ENCODE measurements at places on chromosomes 7 and 10. TPM values are rescaled to one million over a fixed set of nuclear protein-coding genes. Genes with fewer than 3 reads are reported as not detected.

WNT16 gene
- 0.05 TPM for polyA plus RNA-seq

STRIP2 gene
- polyA plus RNA-seq = 5.1 TPM

GIMAP6 gene
- 17.6 TPM for polyA plus RNA-seq

TMEM26 gene
- 8.0 TPM for polyA plus RNA-seq

DNA sequence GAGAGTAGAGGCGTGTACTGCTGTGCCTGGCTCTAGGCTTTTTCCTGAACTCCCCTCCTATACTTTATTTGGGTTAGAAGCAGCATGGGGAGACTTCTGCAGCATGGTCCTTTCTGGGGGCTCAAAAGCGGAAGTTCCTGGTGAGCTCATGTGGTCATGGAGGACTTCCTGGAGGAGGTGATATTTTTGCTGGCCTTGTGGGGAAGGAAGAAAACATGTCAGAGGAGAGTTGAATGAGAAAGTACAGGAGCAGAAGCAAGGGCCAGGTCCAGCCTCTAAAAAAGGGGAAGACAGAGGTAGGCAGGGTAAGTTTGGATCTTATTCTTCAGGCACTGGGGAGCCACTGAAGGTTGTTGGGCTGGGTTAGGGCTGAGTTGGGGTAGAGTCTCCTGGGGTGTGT lies 45.5 kb downstream of the CASTOR2 start:
- no peak for DNase-seq

- DNase-seq = no peak
Observed at GRCh38 chr7:2979951-2980350, 63.7 kb downstream of the CARD11 start.

DNA sequence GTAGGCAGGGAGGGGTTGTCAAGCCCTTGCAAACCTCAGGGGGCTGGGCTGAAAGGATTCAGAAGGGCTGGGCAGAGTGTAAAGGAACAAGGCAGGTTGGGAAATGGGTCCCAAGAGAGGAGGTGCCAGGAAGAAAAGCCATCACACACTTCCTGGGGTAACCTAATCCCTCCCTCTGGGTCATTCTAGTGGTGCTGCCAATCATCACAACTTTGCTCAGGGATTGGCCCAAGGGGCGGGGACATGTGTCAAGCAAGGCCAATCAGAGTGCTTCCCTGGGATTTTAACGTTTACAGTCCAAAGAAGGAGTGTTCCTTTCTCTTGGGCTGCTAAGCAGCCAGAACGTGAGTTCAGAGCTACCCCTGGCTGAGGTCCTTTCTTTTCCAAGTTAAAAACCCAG lies 57.1 kb upstream of the NPTX2 start:
- DNase-seq = no peak

- no peak for DNase-seq
Observed at GRCh38 chr7:96481796-96482195, 159.9 kb upstream of the SLC25A13 start.

GRCh38 chr7:135192914-135193536 lies 18.3 kb downstream of the WDR91 start:
- DNase-seq = no peak

GRCh38 chr10:12397147-12397896 lies 48.0 kb downstream of the CAMK1D start:
- no peak for DNase-seq

GRCh38 chr10:61633665-61634064 lies 29.1 kb upstream of the CABCOCO1 start:
- DNase-seq = no peak

DNA sequence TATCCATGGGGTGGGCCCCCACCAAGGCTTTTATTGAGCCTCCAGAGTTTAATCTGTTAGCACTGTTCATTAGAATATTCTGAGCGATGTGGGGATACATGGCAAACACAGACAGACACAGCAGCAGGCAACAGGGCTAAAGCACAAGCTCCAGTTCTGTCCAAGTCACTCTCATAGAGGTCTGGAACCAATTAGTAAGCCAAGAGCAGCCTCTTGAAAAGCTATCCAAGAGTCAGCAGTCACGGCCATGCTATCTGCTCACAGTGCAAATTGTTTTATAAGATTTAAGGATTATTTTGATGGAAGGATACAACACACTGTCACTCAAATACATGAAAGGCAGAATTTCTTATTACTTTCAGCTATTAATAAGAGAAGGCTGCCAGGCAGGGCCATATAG lies 86.4 kb upstream of the DGKB start:
- DNase-seq = no peak

GRCh38 chr10:102633287-102633686 lies 11.0 kb upstream of the TRIM8 start:
- no peak for DNase-seq

DNA sequence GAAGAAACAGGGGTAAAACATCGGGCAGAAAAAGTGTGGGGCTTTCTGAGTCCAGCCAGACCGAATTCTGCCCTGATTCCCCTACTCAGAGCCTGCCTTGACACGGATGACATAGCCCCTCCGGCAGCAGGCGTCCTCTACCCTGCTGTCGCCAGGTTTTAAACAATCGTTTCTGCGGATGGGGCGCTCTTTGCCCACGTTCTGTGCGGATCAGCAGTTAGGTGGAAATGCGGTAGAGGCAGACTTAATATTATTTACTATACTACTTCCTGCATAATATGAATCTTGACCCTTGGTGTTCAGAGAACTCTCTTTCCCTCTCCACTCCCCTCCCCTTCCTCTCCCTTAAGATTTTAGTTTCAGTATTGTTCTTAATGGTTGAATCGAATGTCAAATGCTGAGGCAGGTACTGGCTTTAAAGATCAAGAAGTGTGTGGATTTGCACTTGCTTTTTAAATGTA lies 2.4 kb downstream of the GATA3 start:
- DNase-seq = no peak

DNA sequence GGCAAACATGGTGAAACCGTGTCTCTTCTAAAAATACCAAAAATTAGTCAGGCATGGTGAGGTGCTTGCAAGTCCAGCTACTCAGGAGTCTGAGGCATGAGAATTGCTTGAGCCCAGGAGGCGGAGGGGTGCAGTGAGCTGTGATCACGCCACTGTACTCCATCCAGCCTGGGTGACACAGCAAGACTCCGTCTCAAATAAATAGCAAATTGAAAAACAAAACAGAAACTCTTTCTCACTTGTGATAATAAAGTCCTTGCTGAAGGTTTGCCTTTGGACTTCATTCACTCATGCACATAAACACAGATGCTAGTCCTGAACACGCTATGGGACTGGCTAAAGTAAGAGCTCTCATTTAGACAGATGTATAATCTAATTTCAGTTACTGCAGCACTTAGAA lies 37.6 kb downstream of the ANK3 start:
- DNase-seq = no peak

DNA sequence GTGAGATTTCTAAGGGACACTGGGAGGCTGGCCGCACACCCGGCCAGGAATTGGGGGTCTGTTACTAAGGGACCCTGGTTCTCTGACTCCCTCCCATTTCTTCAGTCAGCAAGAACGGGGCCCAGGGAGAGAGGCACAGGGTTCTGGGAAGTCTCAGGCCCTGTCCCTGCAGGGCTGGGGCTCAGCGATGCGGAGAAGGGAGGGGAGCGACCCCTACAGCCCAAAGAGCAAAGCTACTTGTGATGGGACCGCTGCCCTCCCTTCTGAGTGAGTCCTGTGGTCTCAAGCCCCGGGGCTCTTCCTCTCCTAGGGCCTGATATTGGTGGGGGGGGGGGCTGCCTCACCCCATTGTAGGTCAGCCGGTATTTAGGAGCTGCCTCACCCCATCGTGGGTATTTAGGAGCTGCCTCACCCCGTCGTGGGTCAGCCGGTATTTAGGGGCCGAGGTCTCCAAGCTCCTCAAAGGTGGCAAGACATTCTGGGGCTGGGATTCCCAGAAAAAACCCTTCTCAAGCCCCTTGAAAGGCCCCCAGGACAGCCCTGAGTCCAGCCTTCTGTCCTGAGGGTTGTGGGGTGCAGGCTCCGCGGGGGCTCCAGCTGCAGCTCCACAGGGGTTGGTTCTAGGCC lies 16.9 kb upstream of the NKX6-2 start:
- DNase-seq = no peak
